ENCODE measurements at places on chromosomes 7 and 10.

DNA sequence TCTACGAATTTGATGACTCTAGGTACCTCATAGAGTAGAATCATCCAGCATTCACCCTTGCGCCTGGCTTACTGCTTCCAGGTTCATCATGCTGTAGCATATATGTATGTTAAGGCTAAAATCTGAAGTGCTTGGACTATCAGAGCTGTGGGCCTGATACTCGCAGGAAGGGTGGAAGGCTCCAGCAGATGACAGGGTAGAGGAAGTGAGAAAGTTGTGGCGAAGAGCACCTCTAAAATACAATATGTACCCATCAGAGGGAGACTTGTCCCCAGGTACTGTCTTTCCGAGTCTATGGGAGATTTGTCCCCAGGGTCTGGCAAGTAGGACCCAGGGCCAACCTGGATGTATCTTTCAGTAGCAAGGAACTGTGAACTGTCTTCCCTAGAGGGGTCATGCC, 48.1 kb upstream of the PLEKHA1 start:
- no peak for DNase-seq

- no peak for DNase-seq
Measured at GRCh38 chr10:62253704-62254103, 14.9 kb downstream of the RTKN2 start.

DNA sequence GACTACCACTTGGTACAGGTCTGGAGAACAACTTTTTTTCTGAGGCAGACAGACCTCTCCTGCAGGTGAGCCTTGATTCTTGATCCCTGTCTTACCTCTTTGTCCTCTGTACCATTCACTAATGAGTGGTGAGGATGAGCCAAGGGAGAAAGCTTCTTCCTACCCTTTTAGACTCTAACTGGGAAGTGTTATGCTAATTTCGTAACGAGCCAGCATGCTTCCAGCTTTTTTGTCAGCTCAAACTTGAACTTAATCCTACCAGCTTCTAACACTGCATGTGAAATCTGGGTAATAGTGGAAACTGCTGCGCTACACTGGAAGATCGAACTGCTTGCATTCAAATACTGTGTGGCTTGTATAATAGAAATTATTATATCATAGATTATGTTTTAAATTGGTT, 87.0 kb downstream of the NEUROD6 start:
- no peak for DNase-seq

GRCh38 chr10:78316451-78316931, 282.8 kb downstream of the RPS24 start:
- no peak for DNase-seq

DNA sequence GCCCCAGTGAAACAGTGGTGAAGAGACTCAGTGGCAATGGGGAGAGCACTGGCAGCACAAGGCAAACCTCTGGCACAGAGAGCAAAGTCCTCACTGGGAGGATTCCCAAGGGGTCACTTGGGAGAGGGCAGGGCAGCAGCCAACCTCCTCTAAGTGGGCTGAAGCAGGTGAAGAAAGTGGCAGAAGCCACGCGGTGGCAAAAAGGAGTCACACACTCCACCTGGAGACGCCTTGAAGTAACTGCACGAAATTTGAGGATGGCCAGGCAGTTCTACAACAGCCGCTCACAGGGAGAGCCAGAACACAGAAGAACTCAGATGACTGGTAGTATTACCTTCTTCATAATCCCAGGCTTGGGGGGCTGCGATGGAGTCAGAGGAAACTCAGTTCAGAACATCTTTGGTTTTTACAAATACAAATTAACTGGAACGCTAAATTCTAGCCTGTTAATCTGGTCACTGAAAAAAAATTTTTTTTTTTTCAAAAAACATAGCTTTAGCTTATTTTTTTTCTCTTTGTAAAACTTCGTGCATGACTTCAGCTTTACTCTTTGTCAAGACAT, 574 bp upstream of the IL6 start:
- no peak for DNase-seq

DNA sequence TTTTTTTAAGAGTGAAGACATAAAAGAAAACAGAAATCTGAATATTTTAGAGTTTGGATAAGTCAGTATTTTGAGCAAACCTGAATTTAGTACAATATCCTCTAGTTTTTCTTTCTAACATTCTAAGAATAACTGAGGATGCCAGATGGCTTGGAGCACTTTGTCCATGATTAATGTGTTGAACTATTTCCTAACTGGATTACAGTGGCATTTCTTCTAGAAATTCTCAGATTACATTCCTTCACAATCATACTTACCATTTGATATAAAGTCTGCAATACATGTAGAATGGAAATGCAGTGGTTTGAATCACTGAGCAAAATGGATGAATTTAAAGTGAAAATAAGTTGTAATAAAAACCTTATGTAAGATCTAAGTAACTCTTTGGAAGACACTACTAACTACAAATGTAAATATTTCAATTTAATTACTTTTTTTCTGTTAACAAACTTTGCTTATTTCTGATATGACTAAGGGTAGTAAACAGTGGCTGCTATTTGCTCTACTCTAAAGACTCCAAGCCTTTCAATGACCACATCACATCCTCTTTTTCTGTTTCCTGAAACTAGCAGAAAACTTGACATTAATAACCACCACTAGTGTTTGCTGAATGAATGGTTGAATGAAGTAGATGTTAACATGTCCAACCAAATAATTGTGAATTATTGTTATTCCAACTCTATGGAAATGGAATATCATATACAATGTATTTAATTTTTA, 102.8 kb downstream of the PRKG1 start:
- DNase-seq: no peak

Data from stimulated activated CD4-positive, alpha-beta T cell treated with anti-CD3 and anti-CD28 coated beads, Interleukin-1b, Interleukin-23, amount 100 ng/mL, for 1 hour (primary cell).